Endothelial cell of umbilical vein (primary cell): ENCODE measurements at places on chromosomes 3 and 15. TPM values are rescaled to one million over a fixed set of nuclear protein-coding genes. Genes with fewer than 3 reads are reported as not detected.

DNA sequence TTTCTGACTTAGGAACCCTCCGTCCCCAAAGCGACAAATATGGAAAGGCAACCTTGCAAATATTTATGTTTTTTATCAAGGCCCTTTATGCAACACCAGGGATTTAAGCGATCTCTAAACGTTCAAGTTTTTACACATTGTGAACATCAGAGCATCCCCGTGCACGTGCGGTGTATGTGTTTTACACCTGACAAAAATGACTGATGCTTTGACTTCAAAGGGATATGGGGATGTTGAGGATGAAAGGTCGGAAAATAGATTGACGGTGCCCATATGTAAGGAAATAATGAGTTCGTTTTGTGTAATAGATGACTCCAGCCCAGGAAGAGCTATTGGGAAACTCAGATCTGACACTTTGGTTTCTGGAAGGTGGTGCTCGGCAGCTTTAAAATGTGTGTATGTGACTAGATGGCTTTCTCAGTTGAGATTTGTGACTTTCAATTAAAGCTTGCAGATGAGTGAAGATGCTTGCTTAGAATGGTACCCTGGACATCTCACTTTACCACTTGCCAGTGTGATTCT, 866 bp downstream of the SLC49A4 start:
- no peaks in the 10 kb centered on the region for H3K27me3 ChIP-seq
- H3K27ac ChIP-seq, result peak overlapping the region; percentile 92
- H3K4me1 ChIP-seq, result peaks cover 21% of the 10 kb centered on the region
- peak overlapping the region; percentile 65 for H3K4me3 ChIP-seq

DNA sequence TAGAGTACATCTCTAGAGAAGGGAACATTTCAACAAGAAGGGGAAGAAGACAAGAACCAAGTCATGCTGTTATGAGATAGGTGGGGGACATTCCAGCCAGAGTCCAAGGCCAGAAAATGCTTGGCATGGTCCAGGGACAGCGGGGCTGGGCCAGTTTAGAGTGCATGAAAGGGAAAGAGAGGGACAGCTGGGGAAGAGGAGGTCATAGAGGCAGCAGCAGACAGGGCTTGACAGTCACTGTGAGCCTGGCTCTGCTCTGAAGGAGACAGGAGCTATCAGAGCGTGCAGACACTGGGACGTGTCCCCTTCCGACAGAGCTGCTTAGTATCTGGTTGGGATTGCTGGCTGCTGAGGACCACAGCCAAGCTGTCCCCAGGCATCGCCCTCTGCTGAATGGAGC, 35.7 kb upstream of the PRR20G start:
- H3K36me3 ChIP-seq, result no peaks in the 10 kb centered on the region
- no peaks in the 10 kb centered on the region for H3K27me3 ChIP-seq
- H3K4me1 ChIP-seq, result no peaks in the 10 kb centered on the region
- H3K4me3 ChIP-seq, result no peak overlapping the region
- H3K27ac ChIP-seq, result no peak overlapping the region
- DNase-seq, result no peak

DNA sequence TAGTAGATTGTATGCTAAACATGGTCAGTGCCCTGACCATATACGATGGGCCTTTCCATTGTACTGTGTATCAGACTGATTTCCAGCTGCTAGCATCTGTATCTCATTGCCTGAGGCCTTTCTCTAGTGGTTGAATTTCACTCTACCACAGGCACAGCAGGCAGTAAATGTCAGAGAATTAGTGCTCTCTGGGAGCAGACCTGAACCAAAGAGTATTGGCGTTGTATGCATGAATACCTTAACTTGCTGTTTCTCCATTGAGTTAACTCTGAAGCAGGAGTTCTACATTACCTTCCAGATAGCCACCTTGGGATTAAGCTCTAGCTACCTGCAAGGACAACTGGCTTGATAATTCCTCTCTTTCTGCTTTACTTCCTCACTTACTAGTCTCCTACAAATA, 439.2 kb upstream of the EPHA3 start:
- H3K4me3 ChIP-seq, result no peak overlapping the region
- no peaks in the 10 kb centered on the region for H3K36me3 ChIP-seq
- DNase-seq, result no peak
- H3K27me3 ChIP-seq, result no peaks in the 10 kb centered on the region

- DNase-seq, result no peak
- H3K36me3 ChIP-seq, result no peaks in the 10 kb centered on the region
- peaks cover 8% of the 10 kb centered on the region for H3K4me1 ChIP-seq
- H3K27me3 ChIP-seq, result no peaks in the 10 kb centered on the region
Measured at GRCh38 chr15:100763835-100764750, 115.5 kb upstream of the ALDH1A3 start.

The IMPG2 gene
- total RNA-seq, result 0.71 and 0.76 TPM in 2 replicates

DNA sequence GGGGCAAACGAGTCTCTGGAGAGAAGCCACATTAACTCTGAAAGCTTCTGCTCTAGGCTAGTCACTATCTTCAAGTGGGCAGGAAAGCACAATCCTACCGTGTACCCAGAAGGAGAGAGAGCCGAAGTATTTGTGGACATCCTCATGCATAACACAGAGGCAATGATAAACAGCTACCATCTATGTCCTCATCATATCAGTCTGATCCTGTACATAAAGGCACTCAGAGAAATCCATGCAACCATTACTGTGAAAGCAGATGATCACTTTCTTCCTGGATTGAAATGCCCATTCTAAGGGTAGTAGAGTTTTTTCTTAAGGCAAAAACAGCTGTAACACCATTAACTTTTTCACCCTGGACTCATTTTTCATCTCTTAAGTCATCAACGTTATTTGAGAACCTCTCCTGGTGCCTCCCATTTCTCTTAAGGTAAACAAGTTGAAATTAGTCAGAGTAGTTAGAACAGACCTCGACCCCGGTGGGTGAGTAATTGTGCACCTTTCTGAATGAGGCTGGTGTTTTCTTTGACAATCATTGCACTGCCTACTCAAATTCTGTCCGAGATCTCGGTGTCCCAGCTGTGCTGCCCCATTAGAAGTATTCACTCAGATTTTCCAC, 327.4 kb downstream of the SHQ1 start:
- H3K4me3 ChIP-seq, result no peak overlapping the region
- H3K27me3 ChIP-seq, result no peaks in the 10 kb centered on the region
- H3K36me3 ChIP-seq, result no peaks in the 10 kb centered on the region
- H3K4me1 ChIP-seq, result no peaks in the 10 kb centered on the region

The NMNAT3 gene
- 0.12 and 0.60 TPM in 2 replicates for total RNA-seq

The TM4SF4 gene
- not detected in 2 replicates for total RNA-seq

The P2RY13 gene
- not detected in 2 replicates for total RNA-seq

The STRA6 gene
- total RNA-seq, result not detected in 2 replicates

GRCh38 chr15:31215490-31216214, 111.0 kb upstream of the KLF13 start:
- H3K27me3 ChIP-seq, result peaks cover 8% of the 10 kb centered on the region
- DNase-seq, result peak; percentile 34
- no peak overlapping the region for H3K27ac ChIP-seq
- H3K4me1 ChIP-seq, result no peaks in the 10 kb centered on the region

The CSPG4 gene
- total RNA-seq, result not detected in 2 replicates

The SEMA6D gene
- 22.5 and 26.7 TPM in 2 replicates for total RNA-seq

DNA sequence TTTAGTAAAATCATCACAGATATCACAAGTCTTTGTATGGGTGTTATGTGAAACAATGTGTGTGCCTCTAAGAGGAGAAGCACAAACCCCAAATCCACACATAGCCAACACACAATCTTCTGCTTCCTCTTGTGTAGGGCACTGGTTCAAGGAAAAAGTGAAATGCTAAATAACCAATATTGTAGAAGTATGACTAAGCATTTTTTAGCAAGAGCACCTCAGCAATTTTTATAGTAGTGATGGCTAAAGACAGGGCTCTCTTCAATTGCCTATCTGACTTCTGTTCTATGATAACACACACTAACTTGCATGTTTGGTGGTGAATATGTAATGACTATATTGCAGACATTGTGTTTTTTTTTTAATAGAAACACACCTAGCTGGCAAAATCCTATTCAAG, 997.9 kb upstream of the ALCAM start:
- DNase-seq, result no peak
- H3K27me3 ChIP-seq, result no peaks in the 10 kb centered on the region
- no peaks in the 10 kb centered on the region for H3K4me1 ChIP-seq
- no peaks in the 10 kb centered on the region for H3K36me3 ChIP-seq
- H3K4me3 ChIP-seq, result no peak overlapping the region
- no peak overlapping the region for H3K27ac ChIP-seq
